ENCODE measurements at places on chromosomes 3 and 15.

DNA sequence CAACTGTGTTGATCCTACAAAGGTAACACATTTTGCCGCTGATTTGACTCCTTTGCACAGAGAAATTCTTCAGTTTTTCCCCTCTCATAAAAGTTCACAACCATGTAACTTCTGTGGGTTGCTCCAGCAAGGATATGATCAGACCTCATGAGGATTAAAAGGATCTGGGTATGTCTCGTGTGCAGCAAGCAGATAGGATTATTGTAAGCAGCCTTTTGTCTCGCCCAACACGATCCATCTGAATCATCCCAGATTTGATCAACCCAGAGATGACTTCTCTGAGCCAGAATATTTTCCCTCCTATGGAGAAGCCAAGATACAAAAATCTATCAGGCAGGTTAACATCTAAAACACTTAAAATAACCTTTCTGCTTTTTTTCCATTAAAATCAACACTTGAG lies 12.8 kb upstream of the BNIP2 start:
- no peak for DNase-seq

- DNase-seq: no peak
These were observed 16.4 kb downstream of the SRPRB start for GRCh38 chr3:133821767-133822638.

DNA sequence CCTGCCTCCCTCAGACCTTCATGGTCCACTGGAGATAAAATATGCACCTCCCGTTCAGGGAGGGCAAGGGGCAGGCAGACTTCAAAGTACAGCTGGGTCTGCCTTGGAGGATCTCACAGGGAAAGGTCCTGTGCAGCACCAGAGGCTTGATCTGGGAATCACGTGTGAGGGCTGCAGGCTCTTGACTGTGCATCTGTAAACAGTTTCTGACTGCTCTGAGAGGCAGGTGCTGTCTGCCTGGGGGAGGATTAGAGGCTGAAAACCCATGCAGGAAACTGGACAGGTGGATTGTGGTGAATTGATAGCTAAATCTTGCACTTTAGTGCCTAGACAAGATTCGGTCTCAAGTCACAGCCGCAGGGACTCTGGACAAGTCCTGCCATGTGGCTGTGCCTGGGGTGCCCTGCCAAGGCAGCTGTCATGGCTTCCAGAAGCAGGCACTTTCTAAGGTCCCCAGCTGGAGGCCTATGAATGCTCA lies 239.3 kb downstream of the EPHB1 start:
- no peak for DNase-seq

DNA sequence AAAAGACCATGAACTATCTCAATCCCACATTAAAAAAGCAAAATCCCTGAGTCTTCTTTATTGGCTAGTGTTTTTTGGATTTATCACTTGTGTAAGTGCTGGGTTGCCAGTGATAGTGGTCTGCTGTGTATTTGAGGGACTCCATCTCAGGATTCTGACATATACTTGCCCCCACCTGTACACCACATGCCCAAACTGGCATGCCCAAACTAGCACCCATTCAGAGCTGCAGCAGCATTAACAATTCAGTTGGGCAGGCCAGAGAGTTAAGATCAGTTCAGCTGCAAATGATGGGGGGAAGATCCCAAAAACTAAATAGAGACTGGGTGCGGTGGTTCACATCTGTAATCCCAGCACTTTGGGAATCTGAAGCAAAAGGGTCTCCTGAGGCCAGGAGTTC lies 6.3 kb upstream of the TIPIN start:
- DNase-seq: no peak

DNA sequence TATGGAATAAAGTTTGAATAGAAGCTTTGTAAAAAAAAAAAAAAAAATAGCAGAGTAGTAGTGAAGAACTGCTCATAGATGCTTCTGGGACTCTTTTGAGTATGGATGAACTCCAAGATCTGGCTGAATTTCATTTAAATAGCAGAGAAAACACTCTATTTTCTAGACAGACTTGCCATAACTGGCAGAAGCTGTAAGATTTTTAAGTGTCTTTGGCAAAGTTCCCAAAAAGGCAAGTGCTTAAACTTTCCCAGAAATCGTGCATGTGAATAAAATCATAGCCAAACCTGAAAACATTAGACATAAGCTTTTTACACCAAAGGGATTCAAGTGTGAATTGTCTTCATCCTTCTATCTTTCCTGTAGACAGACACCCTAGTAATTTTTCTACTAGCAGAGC lies 110.3 kb upstream of the MITF start:
- DNase-seq: no peak

- DNase-seq: no peak
These were observed 10.2 kb downstream of the MRPS22 start for GRCh38 chr3:139353920-139354556.

DNA sequence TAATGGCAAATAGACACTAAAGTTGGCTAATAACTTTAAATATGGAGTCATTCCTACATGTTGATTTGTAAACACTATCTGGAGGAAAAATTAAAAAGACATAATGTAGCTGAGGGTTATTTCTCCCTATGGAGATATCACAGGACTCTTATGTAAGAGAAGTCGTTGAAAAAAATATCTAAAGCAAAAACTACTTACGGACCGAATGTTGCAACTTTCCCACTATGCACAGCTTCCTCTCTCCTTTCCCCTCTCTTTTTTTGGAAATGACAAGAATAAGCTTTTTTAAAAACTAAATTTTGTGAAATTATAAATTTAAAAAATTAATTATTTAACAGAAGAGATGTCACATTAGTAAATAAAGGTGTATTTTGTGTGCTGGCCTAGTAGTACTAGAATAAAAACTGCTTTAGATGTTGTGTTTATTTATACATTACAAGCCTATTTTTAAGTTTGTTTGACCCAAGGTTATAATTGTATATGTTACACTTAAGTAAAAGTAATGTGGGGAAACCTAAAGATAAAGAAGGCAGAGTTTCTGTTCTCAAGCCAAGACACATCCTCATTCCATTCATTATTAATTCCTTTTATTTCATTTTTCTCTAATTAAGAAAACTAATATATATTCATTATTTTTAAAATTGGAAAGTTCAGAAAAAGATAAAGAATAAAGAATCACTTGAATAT lies 20.7 kb upstream of the PPARG start:
- DNase-seq: no peak
